ENCODE measurements at places on chromosomes 3 and 15. TPM values are rescaled to one million over a fixed set of nuclear protein-coding genes. Genes with fewer than 3 reads are reported as not detected.

TOP2B gene
- total RNA-seq, result 20.0 TPM

SLCO2A1 gene
- total RNA-seq, result 111 TPM

RFTN1 gene
- total RNA-seq, result 72.6 TPM

AP3B2 gene
- total RNA-seq, result not detected

MST1R gene
- not detected for total RNA-seq

CCR1 gene
- total RNA-seq, result 10.2 TPM

TAGLN3 gene
- not detected for total RNA-seq

ACKR2 gene
- 24.5 TPM for total RNA-seq

CPN2 gene
- total RNA-seq, result not detected

ADGRG7 gene
- not detected for total RNA-seq

MESP2 gene
- total RNA-seq, result not detected

HOMER2 gene
- total RNA-seq, result 22.0 TPM

DGKG gene
- total RNA-seq, result 11.1 TPM

PPM1L gene
- total RNA-seq, result 20.3 TPM

AADAC gene
- total RNA-seq, result 1.2 TPM

ZNF717 gene
- total RNA-seq, result 4.4 TPM

DAPK2 gene
- 2.4 TPM for total RNA-seq

LZTFL1 gene
- total RNA-seq, result 6.7 TPM

GOLGA8J gene
- total RNA-seq, result 0.75 TPM

GRIP2 gene
- total RNA-seq, result 0.21 TPM

CHL1 gene
- 0.53 TPM for total RNA-seq

CPEB1 gene
- total RNA-seq, result 2.4 TPM

CADPS gene
- total RNA-seq, result not detected

LMLN gene
- total RNA-seq, result 0.32 TPM

CKMT1A gene
- not detected for total RNA-seq

SYNPR gene
- total RNA-seq, result not detected

INSYN1 gene
- 13.0 TPM for total RNA-seq

NR1I2 gene
- total RNA-seq, result not detected

FMN1 gene
- 4.3 TPM for total RNA-seq

ATP10A gene
- 26.7 TPM for total RNA-seq

LRRC2 gene
- total RNA-seq, result not detected

MED12L gene
- 0.43 TPM for total RNA-seq

STAC gene
- 16.0 TPM for total RNA-seq

LYZL4 gene
- total RNA-seq, result not detected

SNURF gene
- total RNA-seq, result not detected

EPHB3 gene
- total RNA-seq, result 1.2 TPM

GTF2E1 gene
- 4.4 TPM for total RNA-seq

PROK2 gene
- total RNA-seq, result not detected

FANCD2OS gene
- not detected for total RNA-seq

DCLK3 gene
- not detected for total RNA-seq

FOXB1 gene
- not detected for total RNA-seq

OR4F6 gene
- total RNA-seq, result not detected

GHSR gene
- total RNA-seq, result not detected

SH2D7 gene
- not detected for total RNA-seq

RARRES1 gene
- total RNA-seq, result 520 TPM

Data from ascending aorta (tissue), 2 donors.